ENCODE measurements at places on chromosomes 1 and 21.
A peak's percentile ranks its signal among the peaks of the same experiment; 100 is the strongest.

- DNase-seq = no peak
Measured at GRCh38 chr21:36542312-36543101, 62.6 kb upstream of the CLDN14 start.

GRCh38 chr1:7097938-7098592 lies 312.8 kb downstream of the CAMTA1 start:
- DNase-seq = no peak

DNA sequence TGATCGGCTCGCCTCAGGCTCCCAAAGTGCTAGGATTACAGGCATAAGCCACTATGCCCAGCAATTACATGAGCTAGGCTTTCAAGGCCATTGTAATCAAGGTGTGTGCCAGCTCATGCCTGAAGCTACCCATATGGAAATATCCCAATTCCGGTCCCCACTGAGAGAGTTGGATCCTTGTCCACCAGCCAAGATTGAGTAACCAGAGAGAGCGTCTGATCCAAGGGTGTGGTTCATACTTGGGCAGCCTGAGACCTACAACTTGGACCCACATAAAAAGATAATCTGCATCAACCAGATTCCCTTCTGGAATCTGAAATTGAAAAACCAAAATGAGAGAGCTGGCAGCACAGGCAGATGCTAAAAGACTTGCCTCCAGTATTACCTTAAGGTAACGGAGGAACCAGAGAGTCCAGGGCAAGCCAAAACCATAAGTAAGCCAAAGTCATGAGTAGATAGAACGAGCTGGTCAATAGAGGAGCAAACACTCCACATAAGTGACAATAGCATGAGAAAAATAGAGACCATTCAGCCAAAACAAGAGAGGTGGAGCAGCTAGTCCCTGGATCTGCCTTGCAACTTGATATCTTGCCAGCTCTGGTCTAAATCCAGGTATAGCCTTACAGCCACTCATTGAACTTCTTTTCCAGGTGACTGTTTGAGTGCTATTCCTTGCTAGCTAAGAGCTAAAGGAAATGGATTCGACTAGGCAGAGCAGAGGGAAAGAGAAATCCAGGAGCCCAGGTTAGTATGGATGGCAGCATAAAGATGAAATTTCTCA lies 63.8 kb upstream of the ATP1A1 start:
- DNase-seq = peak; percentile 33

- DNase-seq = no peak
Measured at GRCh38 chr1:172286629-172287076, 133.8 kb upstream of the C1orf105 start.

DNA sequence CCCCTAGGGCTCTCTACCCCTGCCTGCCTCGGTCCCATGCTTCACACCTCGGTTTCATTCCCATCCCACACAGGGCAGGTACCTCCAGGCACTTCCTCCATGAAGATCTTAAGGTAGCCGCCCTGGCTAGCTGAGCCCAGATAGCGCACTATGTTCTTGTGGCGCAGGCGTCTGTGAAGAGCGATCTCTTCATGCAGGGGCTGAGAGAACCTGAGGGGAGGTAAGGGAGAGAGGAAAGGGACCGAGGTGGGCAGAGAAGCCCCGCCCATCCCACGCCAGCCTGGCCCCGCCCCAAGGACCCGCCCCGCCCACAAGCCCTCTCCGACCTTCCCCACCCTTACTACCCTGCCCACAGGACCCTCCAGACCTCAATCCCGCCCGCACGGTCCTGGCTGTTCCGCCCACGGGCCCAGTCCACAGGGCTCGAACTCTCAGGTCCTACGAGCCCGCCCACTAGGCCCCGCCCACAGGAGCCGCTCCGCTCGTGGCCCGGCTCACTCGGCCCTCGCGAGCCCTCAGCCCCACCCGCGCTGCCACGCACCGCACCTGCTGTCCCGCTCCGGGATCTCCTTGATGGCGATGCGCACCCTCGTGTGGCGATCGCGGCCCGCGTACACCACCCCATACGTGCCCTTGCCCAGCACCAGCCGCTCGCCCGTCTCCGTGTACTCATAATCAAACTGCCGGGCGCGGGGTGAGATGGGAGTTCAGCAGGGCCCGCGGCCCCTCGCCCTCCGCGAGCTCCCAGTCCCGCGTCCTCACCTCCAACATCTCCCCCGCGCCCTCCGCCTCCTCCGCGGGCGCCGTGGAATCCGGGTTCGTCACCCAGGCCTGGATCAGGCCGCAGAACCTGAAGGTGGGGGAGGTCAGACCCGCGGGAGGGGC lies 6.4 kb downstream of the MAP3K6 start:
- no peak for DNase-seq

GRCh38 chr1:175648927-175649326 lies 94.5 kb downstream of the TNR start:
- no peak for DNase-seq

GRCh38 chr1:167404161-167404888 lies 114.0 kb downstream of the CD247 start:
- no peak for DNase-seq

DNA sequence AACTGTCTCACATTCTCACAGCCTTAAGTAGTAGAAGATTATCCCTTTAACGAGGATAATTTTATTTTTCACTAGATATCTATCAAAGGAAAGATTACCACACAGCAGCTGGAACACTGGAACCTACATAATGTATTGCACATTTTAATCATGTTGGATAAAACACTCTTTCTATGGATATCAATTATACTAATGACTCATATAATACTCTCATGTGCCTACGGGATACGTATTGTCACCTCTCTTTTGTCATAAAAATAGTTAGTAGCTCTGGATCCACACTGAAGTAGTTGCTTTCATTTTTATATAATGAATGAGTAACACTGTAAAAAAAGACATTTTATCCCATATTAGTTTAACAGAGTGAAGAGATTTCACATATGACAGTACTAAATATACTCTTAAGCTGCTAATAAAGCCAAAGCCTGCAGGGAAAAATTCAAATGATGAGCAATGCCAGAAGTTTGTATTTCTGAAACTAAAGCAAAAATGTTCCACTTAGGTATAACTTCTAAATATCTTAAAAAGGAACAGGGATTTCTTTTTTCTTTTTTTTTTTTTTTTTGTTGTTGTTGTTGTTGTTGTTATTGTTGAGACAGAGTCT lies 408.7 kb upstream of the PKN2 start:
- DNase-seq = no peak

DNA sequence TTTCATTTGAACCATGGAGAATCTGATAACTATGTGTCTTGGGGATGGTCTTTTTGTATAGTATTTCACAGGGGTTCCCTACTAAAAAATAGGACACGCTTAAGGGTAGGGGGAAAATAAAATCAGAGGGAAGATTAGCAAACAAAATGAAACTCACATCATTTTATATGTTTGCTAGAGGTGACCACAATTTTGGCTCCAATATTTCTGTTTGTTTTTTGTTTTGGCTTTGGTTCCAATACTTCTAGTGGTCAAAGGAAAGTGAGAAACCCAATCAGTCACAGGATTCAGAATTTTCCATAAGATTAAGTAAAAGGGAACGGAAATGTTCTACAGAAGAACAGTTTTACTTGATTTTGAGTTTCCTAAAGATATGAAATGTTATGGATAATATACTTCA lies 42.3 kb upstream of the SSX2IP start:
- no peak for DNase-seq

DNA sequence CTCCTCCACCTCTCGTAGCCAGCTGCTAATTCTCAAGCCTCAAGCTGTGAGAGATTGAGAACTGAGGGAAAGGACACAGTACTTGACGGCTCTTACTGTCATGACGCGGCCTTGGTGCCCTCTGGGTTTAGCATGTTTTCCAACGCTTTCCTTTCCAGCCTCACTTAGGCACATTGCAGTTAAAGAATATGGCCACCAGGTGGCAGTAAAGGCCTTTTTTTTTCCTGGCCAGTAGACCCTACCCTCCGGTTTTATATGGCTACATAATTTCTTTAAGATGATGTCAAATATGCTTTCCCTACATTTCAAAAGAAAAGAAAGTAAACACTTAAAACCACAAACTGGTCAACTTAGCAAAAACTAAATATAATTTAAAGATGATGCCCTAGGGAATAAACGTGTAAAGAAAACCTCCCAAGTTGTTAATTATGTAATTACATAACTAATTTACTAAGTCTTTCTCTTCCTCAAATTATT lies 56.8 kb upstream of the PRDX6 start:
- peak; percentile 82 for DNase-seq

DNA sequence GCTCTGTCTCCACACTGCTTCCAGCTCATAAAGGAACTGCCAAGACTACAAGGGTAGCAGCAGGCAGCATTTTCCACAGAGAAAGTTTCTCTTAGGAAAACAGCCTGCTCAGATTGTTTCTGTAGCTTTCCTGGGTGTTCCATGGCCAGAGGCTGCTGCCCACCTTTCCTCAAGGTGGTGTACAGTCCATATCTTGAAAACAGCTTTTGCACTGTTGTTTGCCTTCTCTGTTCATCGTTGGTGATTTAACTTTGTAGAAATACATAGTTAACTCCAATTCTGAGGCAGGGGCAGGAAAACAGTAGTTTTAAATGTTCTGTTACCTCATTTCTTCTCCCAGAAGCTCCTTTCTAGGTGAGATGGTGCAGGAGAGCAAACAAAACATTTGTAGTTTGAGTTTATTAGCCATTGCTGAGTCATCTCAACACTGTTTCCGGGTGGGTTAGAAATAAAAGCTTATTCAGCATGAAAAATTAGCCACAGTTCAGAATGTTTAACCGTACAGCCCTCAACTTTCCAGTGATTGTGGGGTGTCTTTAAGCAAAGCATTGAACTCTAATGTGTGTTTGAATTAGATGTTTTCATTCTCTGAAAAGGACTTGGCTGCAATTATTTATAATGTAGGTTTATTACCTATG lies 41.7 kb downstream of the DIP2A start:
- no peak for DNase-seq

DNA sequence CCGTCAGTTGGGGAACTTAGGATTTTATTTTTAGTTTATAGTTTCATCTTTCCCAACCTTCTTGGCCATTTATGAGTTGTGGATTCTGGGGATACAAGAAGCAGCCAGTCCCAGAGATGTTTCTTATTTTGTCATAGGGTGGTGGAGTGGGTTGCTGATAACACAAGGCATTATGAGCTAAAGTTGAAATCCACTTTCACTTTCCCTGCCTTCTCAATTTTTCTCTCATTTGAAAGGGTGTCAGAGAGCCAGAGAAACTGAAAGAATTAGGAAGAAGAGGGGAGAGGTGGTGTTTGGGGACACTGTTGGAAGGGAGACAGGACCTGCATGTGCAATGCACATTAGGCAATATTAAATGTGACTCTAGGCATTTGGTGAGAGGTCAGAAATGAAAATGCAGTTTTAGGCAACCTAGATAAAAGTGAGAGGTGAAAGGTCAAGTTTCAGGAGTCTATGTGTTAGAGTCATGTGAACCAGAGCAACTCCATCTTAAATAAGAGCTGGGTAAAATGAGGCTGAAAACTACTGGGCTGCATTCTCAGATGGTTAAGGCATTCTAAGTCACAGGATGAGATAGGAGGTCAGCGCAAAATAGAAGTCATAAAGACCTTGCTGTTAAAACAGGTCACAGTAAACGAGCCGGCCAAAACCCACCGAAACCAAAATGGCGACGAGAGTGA lies 71.1 kb upstream of the F3 start:
- no peak for DNase-seq

DNA sequence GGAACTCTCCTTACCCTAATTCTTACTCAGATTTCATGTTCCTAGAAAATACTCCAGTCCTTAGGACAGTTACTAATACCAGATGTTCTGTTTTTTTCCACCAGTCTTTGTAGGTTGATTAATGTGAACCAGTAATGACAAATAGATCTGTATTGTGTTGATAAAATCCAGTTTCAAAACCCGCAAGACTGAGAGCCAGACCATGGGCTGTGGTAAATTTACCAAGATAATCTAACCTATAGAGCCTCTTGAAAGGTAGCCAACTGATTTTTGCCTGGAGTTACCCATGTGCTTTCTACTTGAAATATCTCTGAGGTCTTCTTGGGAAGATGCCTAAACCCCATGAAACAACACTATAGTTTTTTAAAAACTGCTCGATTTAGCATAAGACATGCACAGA lies 46.5 kb upstream of the CDC7 start:
- no peak for DNase-seq

DNA sequence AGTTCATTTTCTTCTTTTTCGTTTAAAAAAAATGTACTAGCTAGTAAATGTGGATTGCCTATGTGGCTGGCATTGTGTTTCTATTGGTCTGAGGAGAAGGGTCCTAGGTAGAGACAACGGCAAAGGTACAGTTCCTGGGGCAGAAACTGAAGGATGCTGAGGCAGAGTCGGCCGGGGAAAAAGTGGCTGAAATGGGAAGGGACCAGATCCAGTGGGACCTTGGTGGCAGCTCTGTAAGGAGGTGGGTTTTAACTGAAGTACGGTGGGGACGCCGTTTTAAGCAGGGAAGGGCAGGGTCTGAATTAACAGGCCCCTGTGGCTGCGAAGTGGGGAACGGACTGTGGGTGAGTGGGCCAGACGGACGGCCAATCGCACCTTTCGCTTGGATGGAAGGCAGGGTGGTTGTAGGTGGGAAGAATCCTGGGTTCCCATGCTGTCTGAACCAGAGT lies 420 bp upstream of the VPS13D start:
- DNase-seq = no peak

DNA sequence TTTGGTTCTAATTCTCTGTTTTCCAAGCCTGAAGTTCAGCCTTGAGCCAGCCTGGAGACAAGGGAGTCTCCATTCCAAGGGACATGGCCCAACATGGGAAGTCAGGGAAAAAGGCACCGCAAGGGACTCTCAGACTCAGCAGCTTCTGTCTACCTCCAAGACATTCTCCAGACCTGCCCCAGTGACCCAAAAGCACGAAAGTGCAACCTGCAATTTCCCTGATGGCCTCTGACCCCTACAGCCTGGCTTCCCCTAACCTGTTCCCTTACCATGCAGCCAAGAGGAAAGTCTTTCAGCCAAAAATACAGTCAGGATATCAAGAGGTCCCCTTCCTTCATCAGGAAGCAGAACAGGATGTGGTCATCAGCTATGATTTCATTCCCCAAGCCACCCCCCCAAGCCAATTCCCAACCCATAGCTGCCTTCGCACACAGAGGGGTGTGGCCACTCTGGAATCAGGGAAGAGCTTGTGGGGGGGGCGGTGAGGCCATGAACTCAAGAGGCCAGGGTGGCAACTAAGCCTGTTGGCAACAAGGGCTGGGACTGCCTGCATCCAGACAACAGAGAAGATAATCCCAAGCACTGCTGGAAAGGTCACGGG lies 59.2 kb downstream of the TIAM1 start:
- no peak for DNase-seq

DNA sequence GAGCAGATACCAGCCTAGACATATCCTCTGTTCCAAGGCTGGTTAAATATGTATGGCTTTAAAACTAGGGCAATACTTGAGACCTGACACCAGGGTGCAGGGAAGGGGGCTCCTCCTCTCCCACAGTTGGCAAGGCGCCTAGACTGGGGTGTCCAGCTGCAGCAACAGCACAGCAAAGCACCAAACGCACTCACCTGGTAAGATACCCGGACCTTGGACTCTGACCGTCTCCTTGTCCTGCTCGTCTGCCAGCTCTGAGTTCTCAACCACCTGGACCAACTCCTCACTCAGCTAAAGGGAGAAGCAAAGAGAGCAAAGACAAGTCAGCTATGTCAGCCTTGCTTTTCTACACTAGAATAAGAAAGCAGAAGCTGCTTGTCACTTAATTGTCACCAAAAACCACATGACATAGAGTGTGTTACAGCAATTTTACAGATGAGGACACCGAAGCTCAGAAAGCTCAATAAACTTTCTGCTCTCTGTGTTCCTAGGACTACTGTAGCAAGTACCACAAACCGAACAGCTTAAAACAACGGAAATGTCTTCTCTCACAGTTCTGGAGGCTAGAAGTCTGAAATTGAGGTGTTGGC lies 4.4 kb downstream of the PACC1 start:
- no peak for DNase-seq
